ENCODE measurements at places on chromosomes 12 and 14.

DNA sequence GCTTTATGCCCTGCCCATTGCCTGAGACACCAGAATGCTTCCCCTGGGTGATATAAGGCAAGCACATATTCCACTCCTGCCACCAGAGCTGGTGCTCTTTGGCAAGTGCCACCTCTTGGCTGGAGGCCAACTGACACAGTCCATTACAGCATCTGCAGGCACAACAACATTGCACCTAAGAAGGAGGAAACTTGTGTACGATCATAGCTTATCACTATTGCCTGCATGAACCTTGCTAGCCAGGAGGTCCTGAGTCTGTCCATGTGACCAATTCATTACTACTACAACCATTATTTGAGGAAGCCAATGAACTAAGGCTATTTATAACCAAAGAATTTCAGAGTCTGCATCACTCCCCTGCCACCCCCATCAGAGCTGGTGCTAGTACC lies 119.8 kb upstream of the SCAF11 start:
- DNase-seq = no peak

- no peak for DNase-seq
These were observed 65.7 kb downstream of the PRKD1 start for GRCh38 chr14:29861996-29862395.

DNA sequence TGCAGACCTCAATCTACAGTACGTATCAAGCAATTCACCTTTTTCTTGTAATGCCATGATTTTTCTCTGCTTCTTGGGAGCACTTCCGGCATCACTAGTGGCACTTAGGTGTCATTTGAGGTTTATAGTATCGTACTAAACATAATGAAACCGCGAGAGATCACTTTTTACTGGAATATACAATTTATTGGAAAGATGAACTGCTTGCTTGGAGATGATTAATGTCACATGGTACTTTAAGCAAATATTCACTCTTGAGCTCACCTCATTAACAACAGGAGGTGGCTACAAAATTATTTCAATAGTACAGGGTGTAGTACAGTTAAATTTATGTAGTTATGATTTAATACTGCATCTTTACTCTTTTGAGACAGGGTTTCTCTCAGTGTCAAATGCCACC lies 11.5 kb downstream of the FUT8 start:
- no peak for DNase-seq

GRCh38 chr12:23611320-23611719 lies 338.1 kb downstream of the SOX5 start:
- no peak for DNase-seq

DNA sequence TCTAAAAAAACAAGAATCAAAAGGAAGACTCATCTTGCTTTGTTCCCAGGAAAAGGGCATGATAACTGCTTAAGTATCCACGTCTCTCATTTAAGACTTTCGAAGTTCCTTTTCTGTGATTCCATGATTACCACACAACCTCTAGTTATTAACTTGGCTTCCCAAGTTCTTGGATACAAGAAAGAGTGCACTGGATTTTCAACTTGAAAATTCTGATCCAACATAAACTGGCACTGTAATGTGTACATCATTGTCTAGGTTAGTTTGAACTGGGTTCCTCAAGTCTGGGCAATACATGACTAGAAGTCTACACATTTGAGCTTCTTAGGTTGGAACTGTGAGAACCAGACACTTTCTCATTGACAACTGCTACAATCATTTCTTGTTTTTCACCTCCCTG lies 1.6 kb downstream of the KLHL28 start:
- DNase-seq = no peak

DNA sequence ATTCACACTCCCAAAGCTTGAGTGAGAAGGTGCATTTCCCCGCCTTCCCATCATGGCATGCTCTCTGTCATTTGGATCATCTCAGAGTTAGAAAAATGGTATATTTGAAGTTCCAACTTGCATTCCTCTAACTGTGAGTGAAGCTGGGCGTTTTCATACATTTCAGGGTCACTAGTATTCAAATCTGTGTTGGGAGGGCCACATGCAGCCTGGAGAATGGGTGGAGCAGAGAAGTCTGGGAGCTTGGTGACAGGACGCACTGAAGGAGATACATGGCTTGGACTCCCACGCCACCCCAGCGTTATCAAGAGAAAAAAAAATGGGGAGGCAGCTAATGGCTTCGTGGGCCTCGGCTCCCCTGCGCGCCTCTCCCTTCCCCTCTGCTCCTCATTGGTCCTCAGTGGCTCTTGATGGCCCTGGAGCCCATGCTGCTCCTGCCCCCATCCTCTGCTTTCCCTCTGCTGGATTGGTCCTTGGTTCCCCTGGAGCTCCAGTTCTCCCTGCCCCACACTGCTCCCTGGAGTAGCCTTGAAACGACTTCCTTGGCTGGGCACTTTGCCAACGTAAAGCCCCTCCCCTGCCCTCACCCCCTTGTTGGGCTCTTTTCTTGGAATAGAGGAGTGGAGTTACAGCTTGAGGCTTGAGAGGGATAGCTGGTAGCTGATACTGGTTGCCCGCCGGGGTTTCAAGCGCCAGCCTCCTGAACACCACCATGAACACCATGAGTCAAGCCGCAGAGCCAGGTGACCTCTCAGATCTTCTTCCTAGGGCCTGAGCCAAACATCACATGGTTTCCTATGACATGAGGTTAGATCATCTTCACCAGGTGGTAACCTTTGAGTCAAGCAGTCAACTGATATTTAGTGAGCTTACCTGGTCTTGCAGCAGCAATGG lies 139.6 kb downstream of the PRKCH start:
- DNase-seq = no peak

DNA sequence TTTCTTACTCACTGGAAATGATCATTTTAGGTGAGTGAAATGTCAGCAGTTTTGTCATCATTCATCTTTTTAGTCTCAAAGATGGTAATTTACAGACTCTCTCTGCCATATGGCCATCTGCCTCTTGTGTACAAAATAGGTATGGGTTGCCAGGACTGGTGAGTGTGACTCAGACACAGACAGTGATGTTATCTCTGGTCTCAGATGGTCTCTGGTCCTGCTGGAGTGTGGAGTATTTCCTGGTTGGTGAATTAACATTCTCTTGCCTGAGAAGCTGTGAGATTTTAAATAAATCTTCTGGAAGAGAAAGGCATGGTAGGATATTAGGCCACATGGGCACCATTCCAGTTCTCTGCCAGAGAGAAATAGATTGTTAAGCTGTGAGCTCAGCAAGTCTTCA lies 207.0 kb downstream of the ATP23 start:
- no peak for DNase-seq

DNA sequence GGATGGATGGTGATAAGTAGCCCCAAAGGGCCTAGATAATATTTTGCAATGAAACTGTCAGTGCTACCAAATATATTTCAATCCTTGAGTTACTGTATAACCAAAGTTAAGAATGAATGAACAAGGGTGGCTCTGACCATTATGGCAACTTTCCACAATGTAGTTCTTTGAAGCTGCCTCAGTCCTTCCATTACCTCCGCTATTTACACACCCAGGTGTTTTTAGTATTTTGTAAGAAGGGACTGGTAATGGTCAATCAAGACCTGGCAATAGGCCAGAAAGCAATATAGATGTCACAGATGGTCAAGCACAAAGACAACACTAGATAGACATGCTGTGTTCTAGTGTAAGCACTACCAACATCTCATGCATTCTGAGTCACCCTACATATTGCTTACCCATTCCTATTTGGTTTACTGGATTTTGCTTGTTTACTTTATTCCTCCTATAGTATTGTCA lies 16.3 kb downstream of the DUSP16 start:
- DNase-seq = no peak

DNA sequence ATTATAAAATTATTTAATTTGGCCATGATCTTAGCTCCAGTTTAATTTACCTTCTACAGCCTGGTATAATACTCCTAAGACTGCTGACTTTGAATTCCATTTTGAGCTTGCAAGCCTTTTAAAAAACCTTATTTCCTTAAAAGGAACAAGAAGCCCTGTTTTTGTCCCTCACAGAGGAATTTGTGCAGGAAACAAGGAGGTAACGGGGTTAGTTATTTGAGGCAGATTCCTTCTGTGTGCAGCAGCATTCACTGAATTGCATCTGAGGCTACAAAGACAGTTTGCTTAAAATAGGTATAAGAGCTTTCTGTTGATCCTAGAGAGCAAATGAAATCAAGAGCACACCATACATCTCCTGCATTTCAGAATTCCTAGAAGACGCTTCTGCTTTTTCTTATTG lies 403.3 kb upstream of the PRICKLE1 start:
- DNase-seq = no peak

DNA sequence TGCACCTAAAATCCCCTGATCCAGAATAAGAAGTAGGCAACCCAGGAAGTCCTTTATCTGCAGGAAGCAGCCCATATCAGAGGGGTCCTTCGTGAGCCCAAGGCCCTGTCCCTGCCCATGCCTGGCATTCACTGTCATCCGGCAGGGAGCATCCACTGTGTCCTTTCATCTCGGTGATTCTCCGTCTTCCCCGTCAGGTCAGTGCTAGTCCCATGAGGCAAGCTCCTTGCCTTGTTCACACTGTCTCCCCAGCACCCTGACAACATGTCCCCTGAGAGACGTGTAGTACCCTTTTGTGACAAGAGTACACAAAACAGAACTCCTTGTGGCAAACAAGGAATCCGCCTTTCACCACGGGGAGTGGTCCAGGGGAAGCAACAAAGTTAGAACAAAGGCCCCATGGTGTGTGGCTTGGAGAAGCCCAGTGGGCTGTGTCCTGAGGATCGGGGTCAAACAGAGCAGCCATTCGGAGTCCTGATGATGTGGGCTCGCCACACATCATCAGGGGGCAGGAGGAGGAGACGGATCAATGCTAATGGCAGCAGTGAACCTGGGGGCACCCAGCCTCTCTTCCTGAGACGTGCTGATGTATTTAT lies 112.1 kb downstream of the DICER1 start:
- no peak for DNase-seq

- DNase-seq = no peak
These were observed 53.4 kb upstream of the EVL start for GRCh38 chr14:100011628-100012325.

GRCh38 chr12:46266869-46267574 lies 1.8 kb downstream of the SLC38A1 start:
- peak; percentile 79 for DNase-seq

GRCh38 chr12:31004666-31005065 lies 69.0 kb upstream of the DDX11 start:
- DNase-seq = no peak

GRCh38 chr14:39568809-39569538 lies 136.7 kb upstream of the FBXO33 start:
- no peak for DNase-seq

- DNase-seq = no peak
These were observed 4.5 kb upstream of the LTBP2 start for GRCh38 chr14:74616507-74616906.

DNA sequence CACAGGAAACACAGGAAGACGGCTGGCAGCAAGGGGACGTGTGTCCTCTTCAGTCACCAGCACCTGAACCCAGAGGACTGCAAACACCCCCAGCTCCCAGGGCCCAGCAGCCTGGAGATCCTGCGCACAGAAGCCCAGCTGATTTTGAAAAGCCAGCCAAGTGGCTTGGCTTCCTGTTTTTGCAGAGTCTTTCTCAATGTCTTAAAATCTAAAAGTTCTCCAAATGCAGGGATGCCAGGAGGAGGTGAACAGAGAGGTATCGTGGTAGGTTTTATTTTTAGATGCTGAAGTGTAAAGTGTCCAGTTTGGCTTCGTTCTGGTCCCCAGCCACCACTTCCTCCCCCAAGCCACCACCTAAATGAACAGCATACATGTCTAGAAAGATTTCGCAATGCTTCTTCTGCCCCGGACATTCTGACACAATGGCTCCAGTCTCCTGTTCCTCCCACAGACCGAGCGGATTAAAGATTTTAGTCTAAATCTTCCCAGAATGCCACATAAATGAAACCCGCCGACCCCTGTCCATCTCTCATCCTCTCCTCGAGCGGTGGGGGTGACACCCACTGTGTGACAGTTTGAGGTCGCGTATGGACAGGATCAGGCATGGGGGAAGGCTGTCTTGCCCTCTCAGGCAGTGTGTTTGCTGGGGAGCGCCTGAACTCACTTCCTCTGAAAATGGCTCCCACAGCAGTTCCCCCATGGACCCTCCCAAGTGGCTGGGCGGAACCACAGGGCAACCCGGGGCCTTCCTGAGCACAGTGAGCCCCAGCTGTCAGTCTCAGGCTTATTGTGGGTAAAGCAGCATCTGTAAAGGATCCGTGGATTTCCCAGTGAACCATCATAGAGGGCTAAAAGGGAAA lies 41.6 kb downstream of the ITPK1 start:
- peak; percentile 42 for DNase-seq

GRCh38 chr12:32149489-32149888 lies 42.8 kb downstream of the BICD1 start:
- DNase-seq = no peak

DNA sequence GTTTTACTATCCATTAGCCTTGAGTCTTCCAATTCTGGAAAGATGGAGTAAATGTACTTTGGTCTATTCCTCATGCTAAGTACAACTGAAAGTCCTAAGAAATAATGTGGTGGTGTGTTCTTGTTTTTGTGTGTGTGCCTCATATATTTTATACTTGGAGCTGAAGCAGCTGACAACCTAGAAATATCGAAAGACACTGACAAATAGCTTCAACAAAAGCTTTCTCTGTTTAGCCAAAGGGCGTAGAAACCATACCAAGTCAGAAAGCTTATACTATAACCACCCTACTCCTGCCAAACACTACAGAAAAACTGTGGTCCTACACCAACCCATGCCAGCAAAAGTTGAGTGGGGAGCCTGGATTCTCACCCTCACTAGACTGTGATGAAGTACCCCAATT lies 188.4 kb downstream of the GPHN start:
- DNase-seq = no peak
